ENCODE measurements at places on chromosomes 2 and 18.

DNA sequence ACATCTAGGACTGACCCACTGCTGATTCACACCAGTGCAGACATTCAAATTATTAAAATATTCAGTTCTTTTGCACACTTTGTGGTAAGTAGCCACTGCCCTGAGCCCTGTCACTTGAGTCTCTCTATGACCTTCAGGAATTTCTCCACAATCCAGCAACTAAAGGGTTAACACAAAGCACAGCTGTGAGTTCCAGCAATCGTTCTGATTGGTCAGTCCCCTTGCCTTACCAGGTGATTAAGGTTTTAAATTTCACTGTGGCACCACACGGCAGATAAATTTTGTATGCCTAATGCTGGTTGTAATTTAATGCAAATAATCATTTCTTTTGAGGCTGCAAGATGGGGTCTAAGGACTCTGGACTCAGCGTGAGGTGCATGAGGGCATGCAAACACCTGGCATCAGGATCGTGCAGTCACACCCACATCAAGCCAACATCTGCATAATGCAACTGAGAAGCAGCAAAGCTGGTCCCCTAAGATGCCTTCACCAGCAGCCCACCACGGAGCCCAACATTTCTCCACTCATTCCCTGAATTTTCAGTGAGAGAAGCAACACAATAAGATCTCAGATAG lies 36.6 kb downstream of the SLC14A1 start:
- no peak for DNase-seq

DNA sequence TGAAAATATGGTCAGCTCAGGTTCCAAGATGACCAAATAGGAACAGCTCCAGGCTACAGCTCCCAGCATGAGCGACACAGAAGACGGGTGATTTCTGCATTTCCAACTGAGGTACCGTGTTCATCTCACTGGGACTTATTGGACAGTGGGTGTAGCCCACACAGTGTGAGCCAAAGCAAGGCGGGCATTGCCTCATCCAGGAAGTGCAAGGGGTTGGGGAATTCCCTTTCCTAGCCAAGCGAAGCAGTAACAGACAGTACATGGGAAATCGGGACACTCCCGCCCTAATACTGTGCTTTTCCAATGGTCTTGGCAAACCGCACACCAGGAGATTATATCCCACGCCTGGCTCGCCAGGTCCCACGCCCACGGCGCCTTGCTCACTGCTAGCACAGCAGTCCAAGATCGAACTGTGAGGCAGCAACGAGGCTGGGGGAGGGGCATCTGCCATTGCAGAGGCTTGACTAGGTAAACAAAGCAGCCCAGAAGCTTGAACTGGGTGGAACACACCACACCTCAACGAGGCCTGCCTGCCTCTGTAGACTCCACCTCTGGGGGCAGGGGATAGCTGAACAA lies 57.5 kb downstream of the WDPCP start:
- DNase-seq = no peak

- no peak for DNase-seq
These were observed 41.8 kb upstream of the SH3RF3 start for GRCh38 chr2:109087055-109087663.

DNA sequence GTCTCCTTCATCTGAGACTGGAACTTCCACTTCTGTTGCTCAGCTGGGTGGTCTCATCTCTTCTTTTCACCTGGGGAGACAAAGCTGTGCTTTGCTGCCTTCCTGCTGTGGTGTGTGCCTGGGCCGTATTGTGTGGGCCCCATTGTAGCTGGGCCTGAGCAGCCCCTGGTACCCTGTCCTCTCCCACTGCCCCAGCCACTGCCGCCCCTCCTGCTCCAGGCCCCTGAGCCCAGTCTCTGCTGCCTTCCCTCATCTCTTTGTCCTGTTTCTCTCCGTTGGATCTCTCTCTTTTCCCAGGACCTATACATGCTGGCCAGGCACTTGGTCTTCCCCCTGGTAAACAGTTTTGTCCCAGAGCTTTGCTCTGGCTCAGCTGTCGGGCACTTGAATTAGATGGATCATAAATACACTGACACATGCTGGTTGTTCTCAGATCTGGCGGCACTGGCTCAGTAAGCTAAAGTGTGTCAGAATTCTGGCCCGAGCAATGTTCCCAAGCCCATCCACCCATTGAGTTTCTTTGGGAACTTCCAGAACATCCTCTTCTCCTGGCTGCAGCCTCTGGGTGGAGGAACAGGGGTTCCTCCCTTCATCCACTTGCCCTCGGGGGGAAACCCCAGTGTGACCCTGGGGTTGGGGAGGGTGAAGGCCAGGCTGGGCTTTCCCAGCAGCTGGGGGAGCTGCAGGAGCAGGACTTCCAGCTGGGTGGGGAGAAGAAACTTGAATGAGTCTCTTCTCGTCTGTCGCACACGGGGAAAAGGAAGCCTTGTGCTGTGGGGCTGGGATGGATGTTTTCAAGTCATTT lies 99.0 kb downstream of the DGKD start:
- no peak for DNase-seq

GRCh38 chr18:42351455-42351854 lies 396.4 kb downstream of the PIK3C3 start:
- no peak for DNase-seq

- DNase-seq = no peak
These were observed at the start of gene FBLN7 for GRCh38 chr2:112138159-112139032. Gene FBLN7, plus strand, starts transcription at chr2:112138385. Its CDS starts 271 bp downstream, at chr2:112138656.

All from PC-9 (cell line).